ENCODE measurements at places on chromosomes 3 and 15.

DNA sequence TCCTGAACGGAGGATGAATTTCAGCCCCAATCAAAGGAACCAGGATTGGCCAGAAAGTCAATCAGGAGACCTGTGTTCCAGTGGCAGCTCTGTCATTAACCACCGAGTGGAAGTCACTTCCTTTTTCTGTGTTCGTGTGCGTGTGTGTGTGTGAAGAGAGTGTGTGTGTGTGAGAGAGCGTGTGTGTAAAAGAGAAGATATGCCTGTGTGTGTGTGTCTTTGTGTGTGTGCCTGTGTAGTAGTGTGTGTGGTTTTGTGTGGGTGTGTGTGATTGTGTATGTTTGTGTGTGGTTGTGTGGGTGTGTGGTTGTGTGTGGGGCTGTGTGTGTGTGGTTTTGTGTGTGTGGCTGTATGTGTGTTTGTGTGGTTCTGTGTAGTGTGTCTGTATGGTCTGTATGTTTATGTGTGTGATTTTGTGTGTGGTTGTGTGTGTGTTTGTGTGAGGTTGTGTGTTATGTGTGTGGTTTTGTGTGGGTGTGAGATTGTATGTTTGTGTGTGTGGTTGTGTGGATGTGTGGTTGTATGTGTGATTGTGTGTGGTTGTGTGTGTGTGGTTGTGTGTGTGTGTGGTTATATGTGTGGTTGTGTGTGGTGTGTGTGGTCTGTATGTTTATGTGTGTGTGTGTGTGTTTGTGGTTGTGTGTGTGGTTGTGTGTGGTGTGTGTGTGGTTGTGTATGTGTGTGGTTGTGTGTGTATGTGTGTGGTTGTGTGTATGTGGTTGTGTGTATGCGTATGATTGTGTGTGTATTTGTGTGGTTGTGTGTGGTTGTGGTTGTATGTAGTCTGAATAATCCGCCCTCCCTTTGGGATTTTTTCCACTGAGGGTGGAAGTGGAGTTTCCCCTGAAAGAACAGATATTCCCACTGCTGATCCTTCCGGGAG lies 314.4 kb downstream of the SHQ1 start:
- no peak for DNase-seq

- DNase-seq = no peak
Measured at GRCh38 chr3:38095669-38096483, 41.1 kb downstream of the ACAA1 start.

GRCh38 chr15:31501536-31502157 lies 175.0 kb downstream of the KLF13 start:
- no peak for DNase-seq

GRCh38 chr3:79906106-79906505 lies 138.3 kb upstream of the ROBO1 start:
- DNase-seq = no peak

- DNase-seq = no peak
Measured at GRCh38 chr15:60476713-60477112, 2.2 kb downstream of the ICE2 start.

DNA sequence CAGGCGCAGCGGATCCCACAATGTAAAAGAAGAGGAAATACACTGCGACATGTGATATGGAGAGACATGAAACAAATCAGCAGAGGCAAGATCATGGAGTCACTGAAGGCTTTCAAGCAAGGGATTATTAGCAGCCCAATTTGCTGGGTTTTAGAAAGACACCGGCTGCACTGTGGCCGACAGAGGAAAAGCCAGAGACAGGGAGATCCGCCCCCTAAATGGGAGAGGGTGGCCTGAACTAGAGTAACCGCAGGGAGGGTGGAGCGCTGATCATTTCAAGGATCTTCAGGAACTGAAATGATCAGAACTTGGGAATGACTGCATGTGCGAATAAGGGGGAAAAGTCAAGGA lies 612 bp upstream of the C15orf40 start:
- DNase-seq = no peak

GRCh38 chr3:52896613-52897012 lies 735 bp downstream of the STIMATE start:
- DNase-seq = no peak

GRCh38 chr15:60464836-60465630 lies 13.9 kb downstream of the ICE2 start:
- no peak for DNase-seq

DNA sequence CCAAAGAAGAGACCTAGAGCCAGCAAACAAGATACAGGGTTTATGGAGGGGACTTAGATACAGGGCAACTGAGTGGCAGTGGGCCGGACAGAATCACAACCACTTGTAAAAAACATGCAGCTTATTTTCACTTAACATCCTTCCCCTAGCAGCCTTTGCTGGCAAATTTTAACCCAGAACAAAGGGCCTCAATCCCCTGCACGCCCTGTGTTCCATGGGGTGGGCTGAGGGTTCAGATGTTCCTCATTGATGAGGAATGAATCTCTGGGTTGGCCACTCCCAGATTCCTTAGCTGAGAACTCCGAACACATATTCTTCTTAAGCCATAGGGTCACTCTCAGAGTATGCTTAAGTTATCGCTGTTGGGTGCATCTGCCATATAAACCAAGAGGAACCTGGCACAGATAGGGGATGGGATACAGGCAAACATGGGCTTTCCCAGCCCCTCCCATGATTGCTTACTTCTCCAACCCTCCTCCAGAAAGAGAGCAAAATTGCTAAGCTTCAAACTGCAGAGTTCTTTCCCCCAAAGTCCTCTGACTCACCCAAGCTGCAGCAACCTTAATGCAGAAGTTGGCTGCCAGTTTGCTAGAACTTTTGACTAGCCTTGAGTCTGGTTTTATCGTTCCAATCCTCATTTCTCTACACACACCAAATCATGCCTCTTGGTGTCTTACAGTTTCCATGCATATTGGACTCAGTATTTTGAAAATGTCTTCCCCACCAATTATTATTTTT lies 146.9 kb downstream of the CD47 start:
- no peak for DNase-seq

GRCh38 chr3:94414418-94414817 lies 351.6 kb downstream of the NSUN3 start:
- no peak for DNase-seq

GRCh38 chr3:158789592-158789991 lies 12.3 kb upstream of the MFSD1 start:
- no peak for DNase-seq

DNA sequence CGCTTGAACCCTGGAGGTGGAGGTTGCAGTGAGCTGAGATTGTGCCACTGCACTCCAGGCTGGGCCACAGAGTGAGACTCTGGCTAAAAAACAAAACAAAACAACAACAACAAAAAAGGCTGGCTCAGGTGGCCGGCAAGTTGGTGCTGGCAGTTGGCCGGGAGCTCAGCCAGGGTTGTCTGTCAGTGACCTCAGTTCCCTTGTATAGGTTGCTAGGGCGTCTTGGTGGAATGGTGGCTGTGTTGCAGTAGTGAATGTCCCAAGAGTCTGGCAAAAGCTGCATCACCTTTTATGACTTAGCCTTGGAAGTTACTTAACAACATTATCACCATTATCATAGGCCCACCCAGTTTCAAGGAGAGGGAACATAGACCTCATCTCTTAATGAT lies 40.6 kb downstream of the ASB7 start:
- no peak for DNase-seq
